ENCODE measurements at places on chromosomes 5 and 9.

GRCh38 chr9:133226219-133227171 is 17.4 kb upstream of the OBP2B start:
- no peak for DNase-seq

GRCh38 chr9:98091735-98092612 is 27.0 kb downstream of the TRIM14 start:
- no peak for DNase-seq

GRCh38 chr9:127644943-127645342 is 32.9 kb downstream of the STXBP1 start:
- DNase-seq, result no peak

DNA sequence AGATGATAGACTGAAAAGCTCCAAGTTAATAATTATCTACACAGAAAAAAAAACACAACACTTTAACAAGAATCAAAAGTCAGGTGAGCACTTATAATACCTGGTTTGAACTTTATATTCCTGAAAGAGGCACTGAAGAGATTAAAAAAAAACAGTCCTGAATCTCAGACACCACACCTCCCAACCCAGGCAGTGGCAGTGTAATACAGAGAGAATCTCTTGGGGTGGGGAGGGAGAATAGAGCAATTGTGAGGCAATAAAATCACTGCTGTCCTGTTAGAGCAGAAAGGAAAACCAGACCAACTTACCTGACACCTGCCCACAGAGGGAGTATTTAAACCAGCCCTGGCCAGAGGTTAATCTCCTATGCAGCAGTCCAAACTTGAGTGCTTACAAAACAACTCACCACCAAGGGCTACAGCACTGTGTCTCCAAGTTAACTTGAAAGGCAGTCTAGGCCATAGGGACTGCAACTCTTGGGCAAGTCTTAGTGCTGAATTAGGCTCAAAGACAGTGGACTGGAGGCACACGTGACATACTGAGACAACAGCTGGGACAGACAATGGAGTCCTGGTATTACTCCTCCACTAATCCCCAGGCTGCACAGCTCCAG is 54.2 kb downstream of the SLCO4C1 start:
- DNase-seq, result no peak

- no peak for DNase-seq
These were observed 241.0 kb upstream of the KIF2A start for GRCh38 chr5:62065050-62065449.

GRCh38 chr9:131815970-131816873 is 76.3 kb upstream of the RAPGEF1 start:
- no peak for DNase-seq

DNA sequence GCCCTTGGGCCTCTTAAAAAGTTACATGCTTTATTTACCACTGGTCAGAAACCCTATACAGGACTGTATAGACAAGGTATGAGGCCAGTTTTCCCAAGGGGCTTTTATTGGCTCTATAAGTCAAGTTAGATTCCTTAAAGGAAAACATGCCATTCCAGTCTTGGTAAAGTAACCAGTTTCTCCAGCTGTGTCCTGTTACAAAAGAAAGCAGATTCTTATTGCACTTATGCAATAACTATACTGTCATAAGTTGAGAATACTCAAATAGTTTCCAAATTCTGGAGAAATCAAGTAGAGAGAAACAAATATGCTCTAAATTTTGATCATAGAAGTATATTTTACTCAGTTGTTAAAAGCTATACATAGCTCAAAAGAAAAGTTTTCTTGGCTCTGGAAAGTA is 47.2 kb downstream of the PTGS1 start:
- no peak for DNase-seq

GRCh38 chr5:139190125-139190524 is 8.0 kb downstream of the SIL1 start:
- DNase-seq, result no peak

GRCh38 chr5:139226131-139226530 is 28.0 kb upstream of the SIL1 start:
- no peak for DNase-seq

GRCh38 chr5:93582677-93583438 is at the start of gene NR2F1:
Gene NR2F1, plus strand, starts transcription at chr5:93583222. Its CDS starts 1,802 bp downstream, at chr5:93585024.
- DNase-seq, result no peak

DNA sequence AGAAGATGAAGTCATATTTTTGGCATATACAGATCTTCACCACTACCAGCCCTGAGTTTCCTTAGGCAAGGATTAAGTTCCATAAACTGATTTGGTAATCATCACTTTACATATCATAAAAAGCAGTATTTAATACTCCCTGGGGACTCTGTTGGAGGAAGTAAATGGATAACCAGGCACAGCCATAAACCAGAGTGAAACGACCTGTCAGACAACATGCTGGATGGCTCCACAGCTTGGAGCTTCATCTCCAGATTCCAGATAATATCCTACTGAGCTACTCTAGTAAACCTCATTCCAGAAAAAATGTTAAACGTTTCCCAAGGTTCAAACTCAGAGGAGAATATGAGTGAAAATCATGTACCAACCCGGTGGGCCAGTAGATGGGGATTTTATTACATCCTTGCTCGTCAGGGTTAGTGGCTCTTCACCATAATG is 109.2 kb downstream of the BASP1 start:
- no peak for DNase-seq

GRCh38 chr9:70043285-70043684 is 363 bp upstream of the MAMDC2 start:
- no peak for DNase-seq

- no peak for DNase-seq
These were observed 273.6 kb downstream of the FSTL4 start for GRCh38 chr5:133338504-133339355.

GRCh38 chr9:37430841-37431597 is 8.5 kb downstream of the GRHPR start:
- DNase-seq, result no peak

Measured in CD4-positive, alpha-beta T cell treated with Interleukin-15 for 4 hours (primary cell).